Cortex of kidney (tissue), 1 donor: ENCODE measurements at places on chromosomes 3 and 15.

- no peak for DNase-seq
Observed at GRCh38 chr3:139522421-139522820, 17.1 kb downstream of the RBP1 start.

- no peak for DNase-seq
Observed at GRCh38 chr3:183695569-183696364, 1.8 kb upstream of the YEATS2 start.

- no peak for DNase-seq
Observed at GRCh38 chr3:172065527-172065926, 26.1 kb downstream of the FNDC3B start.

- no peak for DNase-seq
Observed at GRCh38 chr3:29513236-29513635, 232.4 kb downstream of the RBMS3 start.

DNA sequence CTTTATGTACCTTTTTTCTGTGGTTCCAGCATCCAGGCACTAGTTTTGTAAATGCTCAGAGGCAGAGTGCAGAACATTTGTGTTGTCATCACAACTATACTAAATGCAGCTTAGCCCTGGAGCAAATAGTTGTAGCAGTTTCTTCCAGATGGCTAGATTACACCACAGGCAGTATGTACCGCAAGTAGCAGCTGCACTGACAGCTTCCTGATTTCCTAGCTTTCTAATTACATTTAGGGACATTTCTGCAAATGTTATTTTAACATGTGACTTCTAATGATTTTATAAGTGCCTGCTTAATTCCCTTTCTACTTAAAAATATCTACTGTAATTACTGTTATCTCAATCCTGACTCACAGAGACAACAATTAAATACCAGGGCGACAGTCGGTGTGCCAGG lies 106.5 kb downstream of the NR2E3 start:
- DNase-seq: no peak

- DNase-seq: no peak
Observed at GRCh38 chr3:49519916-49520385, 34.3 kb upstream of the BSN start.

GRCh38 chr3:181358562-181358961 lies 353.2 kb upstream of the SOX2 start:
- DNase-seq: no peak

GRCh38 chr3:153624310-153625030 lies 462.4 kb downstream of the RAP2B start:
- DNase-seq: no peak

- no peak for DNase-seq
Observed at GRCh38 chr3:116341899-116342298, 103.4 kb downstream of the LSAMP start.

GRCh38 chr15:40314723-40315276 lies 7.1 kb upstream of the PLCB2 start:
- DNase-seq: no peak

DNA sequence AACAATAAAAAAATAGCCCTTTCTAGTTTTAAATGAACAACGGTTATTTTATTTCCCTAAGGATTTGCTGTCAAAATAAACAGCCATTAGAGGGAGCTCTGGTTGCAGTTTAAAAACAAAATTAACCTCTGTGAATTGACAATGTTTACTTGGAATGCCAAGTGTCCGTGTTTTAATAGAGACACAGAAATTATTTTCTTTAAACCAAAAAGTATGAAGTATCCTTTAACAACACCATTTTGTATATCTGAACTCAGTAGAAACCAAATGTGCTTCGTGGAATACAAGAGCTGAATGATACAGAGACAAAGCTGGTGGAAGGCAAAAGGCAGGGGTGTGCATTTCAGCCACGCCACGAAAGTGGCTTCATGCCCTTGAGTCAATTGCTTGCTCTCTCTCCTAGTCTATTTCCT lies 74.4 kb downstream of the MOBP start:
- no peak for DNase-seq

DNA sequence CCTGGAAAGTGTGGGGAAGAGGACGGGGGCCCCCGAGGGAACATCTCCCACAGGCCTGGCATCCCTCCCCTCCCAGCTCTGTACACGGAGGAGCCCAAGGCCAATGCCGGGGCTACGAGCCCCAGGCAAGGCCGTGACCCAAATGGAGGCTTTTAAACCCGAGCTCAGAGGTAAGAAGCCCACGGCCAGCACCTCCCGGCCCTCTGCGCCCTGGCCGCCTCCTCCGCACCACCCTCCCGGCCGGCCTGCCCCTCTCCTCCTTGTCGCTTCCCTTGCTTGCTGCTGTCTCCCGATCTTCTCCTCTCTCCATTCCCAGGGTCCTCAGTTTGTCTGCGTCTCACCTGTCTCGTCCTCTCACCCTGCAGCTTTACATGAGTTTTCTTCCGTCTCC lies 1.3 kb downstream of the MUC4 start:
- no peak for DNase-seq

DNA sequence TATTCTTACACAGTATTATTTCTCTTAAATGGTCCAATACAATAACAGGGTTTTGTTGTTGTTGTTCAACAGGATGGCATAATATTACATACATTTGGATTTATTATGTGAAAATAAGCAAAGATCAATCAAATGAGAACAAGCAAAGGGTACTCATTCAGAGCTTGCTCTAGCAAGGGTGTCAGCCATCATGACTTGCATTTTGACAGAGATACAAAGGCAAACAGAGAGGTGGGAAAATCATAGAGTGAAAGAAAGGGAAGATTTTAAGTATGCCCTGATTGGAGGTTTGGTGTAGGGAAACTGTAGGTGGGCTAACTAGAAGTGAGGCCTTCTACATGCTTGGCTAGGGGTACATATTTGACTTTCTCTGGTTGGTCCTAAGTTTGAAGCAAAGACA lies 109.1 kb upstream of the BCHE start:
- DNase-seq: no peak

- DNase-seq: no peak
Observed at GRCh38 chr15:78147566-78147965, 1.6 kb upstream of the IDH3A start.

GRCh38 chr15:41333026-41333562 lies 413 bp downstream of the NUSAP1 start:
- DNase-seq: no peak

DNA sequence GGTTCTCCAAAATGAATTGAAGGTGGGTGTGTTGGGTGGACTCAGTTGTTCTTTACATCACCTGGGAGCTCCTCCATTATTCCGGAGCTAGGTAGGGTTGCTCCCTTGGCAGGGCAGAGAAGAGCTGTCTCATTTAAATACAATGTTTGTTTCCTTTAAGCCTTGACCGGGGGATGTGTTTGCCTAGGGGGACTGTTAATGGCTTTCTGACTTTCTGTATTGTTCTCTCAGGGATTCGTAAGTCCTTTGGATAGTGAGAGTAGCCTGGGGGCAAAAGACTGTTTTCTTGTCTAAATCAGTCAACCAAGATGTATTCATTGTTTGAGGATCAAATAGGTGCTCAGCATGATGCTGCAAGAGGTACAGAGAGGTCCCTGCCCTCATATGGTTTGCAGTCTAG lies 71.1 kb downstream of the CDAN1 start:
- DNase-seq: no peak

DNA sequence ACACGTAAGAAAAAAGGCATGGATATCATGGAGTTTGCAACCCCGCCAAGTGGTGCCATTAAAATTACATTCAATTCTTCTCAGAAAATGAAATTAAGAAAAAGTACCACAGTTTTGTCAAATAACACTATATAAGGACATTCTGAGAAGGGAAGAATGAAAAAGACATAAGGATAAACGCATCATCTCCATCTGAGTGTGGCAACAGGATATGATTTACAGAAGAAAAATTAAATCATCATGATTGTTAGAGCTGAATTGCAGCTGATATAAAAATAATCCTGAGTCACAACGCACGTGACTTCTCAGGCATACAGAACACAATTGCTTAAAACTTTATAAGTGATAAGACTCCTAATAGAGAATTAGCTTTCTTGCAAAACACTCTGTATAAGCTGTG lies 133.8 kb downstream of the GREM1 start:
- no peak for DNase-seq

DNA sequence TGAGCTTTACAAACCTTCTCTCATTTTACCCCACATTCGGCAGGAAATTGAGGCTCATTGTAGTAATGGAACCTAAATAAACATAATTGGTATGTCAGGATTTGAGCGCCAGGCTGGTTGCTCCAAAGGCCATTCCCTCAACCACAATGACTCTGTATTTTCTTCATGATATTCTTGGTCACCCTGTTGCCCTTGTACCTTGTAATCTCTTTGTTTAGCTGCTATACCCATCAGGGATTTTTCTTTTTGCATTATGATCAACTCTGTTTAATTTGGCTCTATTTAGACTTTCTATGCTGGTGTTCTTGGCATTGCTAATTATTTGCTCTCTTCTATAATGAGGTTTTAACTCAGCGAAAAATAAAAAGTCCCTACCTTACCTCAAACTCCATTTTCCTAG lies 29.8 kb downstream of the DUOX2 start:
- DNase-seq: no peak

- DNase-seq: no peak
Observed at GRCh38 chr15:31843426-31844055, 186.8 kb upstream of the CHRNA7 start.

DNA sequence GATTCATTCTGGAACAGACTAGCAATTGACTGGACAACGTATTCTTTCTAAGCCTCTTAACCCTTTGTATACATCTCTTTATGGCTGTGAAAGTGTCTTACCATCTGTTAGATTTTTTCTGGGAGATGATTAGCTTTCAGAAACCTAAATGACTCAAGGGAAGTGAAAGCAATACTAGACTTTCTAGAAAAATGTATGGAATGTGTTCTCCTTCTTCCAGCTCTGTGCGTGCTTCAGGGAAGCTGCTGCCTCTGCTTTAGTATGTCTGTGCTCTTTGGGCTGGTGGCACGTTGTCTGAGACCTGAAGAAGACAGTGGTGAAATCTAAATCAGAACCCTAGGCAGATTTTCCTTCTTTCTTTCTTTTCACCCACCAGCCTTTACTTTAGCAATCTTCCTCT lies 89.5 kb downstream of the ITPR1 start:
- DNase-seq: no peak

DNA sequence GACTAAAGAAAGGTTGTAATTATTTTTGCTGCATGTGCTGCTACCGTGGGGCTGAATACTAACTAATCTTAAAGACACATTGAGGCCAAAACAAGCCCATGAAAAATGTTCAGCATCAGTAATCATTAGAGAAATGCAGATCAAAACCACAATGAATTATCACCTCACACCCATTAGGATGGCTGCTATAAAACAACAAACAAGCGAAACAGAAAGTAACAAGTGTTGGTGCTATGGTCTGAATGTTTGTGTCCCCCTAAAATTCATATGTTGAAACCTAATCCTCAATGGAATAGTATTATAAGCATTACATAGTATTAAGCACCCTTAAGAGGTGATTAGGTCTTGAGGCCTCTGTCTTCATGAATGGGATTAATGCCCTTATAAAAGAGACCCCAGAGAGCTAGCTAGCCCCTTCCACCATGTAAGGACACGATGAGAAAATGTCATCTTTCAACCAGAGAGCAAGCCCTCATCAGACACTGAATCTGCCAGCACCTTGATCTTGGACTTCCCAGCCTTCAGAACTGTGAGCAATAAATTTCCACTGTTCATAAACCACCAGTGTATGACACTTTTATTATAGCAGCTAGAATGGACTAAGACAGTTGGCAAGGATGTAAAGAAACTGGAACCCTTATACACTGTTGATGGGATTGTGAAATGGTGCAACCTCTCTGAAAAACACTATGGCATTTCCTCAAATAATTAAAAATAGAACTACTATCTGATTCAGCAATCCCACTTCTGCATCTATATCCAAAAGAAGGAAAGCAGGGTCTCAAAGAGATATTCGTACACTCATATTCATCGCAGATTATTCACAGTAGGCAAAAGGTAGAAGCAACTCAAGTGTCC lies 76.1 kb downstream of the REC114 start:
- no peak for DNase-seq

GRCh38 chr3:64105816-64106215 lies 82.5 kb upstream of the PSMD6 start:
- no peak for DNase-seq
